HT1080 (cell line): ENCODE measurements at places on chromosomes 3 and 15.

- DNase-seq, result no peak
Observed at GRCh38 chr3:173780067-173780466, 382.5 kb downstream of the NLGN1 start.

DNA sequence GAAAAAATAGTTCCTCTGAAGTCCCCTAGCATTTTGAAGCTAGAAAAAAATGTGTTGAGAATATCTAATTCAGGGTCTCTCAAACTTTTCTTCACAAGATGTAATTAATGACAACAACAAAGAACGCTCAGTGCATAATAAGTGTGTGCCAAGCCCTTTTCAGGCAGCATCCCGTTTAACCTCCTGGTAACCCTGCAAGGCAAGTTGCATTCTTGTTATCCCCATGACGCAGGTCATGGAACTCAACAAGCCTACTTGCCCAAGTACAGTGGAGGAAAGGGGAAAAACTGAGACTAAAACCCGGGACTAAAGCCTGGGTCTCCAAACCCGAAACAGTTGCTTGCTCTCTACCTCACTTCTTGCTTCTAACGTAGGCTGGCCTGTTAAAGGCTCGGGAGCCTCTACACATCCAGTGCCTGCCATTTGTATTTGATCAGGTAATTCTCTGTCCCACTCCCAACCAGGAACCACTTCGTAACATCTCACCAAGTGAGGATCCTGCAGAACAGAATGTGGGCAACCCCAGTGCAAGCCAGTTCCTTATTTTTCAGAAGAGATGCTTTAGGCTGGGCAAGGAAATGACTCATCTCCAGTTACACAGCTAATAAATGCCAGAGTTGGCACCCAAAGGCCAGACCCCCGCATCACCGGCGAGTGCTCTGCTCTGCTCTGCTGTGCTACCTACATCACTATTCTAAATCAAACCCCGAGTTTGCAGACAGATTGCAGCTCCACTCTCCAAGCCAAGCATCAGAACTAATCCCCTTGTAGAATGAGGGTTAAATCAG lies 28.3 kb downstream of the LMCD1 start:
- DNase-seq, result peak; percentile 81

GRCh38 chr3:71253169-71253568 lies 330.4 kb downstream of the FOXP1 start:
- DNase-seq, result no peak

DNA sequence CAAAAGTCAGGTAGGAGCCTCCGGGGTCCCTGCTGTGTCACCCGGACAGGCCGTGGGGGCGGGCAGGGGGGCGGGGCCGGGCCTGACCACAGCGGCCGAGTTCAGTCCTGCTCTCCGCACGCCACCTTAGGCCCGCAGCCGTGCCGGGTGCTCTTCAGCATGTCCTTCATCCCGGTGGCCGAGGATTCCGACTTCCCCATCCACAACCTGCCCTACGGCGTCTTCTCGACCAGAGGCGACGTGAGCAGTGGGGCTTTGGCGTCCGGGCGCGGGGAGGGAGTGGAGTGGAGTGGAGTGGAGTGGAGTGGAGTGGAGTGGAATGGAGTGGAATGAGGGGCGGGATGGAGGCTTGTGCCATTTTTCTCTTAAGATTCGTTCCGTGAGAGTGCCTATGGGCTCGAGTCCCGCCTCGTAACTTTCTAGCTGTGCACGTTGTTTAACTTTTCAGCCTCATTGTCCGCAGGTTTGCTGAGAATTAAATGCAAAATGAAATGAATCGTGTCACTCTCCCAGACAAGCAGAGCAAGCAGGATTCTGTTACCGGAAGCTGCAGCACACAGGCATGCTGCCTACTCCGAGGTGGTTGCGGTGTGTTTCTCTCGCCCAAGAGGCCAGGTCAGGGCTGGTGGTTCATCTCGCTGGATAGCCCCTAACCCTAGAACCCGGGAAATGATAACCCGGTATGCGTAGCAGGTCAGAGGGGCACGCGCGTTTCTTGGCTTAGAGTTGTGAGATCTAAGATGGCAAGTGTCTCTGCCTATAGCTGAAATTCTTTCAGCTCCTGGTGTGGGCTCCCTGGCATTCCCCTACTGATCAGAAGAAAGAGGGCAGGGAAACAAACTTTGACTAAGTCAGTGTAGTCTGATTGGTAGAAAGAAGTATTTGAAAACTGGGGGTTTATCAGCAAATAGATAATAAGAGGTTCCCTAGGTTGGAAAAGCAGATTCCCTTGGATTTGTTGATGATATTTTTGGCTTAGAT lies at the start of gene FAH:
Gene FAH, plus strand, starts transcription at position 104 of the 981 bp plus-strand sequence. Its CDS starts 56 bp downstream, at position 160.
- peak; percentile 49 for DNase-seq

- DNase-seq, result peak; percentile 19
Observed at GRCh38 chr15:69456208-69457166, 3.9 kb downstream of the RPLP1 start.

DNA sequence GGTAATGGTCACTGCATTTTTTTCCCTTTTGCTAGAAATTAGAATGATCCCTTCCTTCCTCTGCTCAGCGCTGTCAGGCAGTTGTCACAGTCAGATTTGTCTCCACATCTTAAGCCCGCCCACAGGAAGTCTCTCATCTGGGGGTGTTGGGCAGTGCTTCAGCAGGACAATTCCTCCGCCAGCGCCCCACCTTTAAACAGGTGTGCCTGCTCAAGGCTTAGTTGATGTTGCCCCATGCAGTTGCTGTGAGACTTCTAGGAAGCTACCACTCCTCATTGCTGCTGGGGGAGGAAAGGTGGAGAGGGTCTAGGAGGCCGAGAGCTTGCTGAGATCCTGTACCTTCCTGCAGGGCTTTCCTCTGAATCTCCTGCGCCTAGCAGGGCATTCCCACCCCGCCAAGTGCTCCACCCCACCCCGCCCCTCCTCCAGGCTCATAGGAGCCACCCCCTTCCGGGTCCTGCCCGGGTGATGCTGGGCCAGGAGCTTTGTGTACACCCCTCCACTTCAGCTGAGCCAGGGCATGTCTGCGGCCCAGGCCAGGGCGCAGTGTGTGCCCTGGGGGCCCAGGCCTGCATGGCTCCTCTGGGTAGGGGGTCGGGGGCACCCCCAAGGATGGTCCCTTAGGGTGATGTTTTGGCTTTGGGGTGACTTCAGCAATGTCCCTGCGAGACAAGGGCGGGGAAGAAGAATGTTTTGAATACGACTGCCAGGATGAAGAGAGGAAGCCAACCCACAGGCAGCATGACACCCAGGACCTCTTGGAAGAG lies 68.7 kb downstream of the TRAK1 start:
- no peak for DNase-seq

DNA sequence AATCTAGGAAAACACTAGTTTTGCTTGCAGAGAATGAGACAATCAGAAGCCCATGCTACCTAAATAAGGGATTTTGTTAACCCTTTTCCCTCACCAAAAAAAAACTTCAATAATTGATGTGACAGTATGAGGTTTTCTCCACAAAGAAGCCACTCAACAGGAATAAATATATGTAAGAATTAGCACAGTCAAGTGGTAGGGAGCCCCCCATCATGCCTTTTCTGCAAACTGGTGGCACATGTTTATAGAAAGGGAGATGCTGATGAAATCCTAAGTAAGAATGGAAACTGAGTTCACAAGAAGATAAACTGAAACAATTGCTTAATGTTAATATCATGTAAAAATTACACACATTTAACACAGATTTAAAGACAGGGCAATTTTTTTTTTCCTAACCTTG lies 51.0 kb downstream of the PHC3 start:
- DNase-seq, result no peak

DNA sequence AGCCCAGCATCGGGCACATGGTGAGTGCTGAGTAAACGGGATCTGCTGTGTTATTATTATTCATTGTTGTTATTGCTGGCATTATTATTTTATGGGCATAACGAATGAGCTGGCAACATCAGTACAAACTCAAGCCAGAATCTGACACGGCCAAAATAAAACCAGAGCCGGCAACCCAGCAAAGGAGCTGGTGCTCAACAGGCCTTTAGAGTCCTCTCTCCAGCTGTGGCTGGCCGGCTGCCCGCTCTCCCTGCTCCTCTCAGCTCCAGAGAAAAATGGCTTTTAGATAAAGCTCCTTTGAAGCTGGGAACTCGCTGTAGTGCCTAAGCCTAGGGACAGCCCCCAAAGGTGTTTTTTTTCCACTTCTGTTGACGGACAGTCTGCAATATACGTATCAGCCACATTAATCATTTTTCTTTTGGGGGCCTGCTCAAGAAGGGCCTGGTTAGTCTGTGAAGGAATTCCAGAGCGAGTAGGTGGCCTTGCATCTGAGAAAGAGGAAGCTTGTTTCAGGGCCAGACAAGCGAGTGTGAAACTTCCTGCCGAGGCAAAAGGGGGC lies 193.9 kb upstream of the UBE2E1 start:
- DNase-seq, result no peak
